Astrocyte (in vitro differentiated cells and primary cell): ENCODE measurements at places on chromosomes 7 and 10. TPM values are rescaled to one million over a fixed set of nuclear protein-coding genes. Genes with fewer than 3 reads are reported as not detected.

TRPV5 gene
- not detected in 2 replicates for total RNA-seq

CLEC5A gene
- total RNA-seq = not detected in 2 replicates

SPDYE8 gene
- total RNA-seq = not detected in 2 replicates

GCK gene
- 0.24 TPM in 1 of 2 replicates, not detected in the other for total RNA-seq

TMEM229A gene
- total RNA-seq = 0.09 TPM in 1 of 2 replicates, not detected in the other

STOX1 gene
- total RNA-seq = 0.12 and 0.25 TPM in 2 replicates

TLX1 gene
- not detected in 2 replicates for total RNA-seq

ZC3HAV1L gene
- 11.9 and 12.3 TPM in 2 replicates for total RNA-seq

LRIT1 gene
- total RNA-seq = not detected in 2 replicates

SEMA3C gene
- 148 and 193 TPM in 2 replicates for total RNA-seq

HPSE2 gene
- 0.14 TPM in 1 of 2 replicates, not detected in the other for total RNA-seq

RNF148 gene
- total RNA-seq = 0.50 TPM in 1 of 2 replicates, not detected in the other

ABCB8 gene
- 52.2 and 53.3 TPM in 2 replicates for total RNA-seq

TMEM225B gene
- 0.23 and 0.43 TPM in 2 replicates for total RNA-seq

SLC16A9 gene
- total RNA-seq = 3.4 and 4.4 TPM in 2 replicates

EPO gene
- not detected in 2 replicates for total RNA-seq

FAM13C gene
- 8.7 and 9.3 TPM in 2 replicates for total RNA-seq

PRDX3 gene
- total RNA-seq = 118 and 127 TPM in 2 replicates

PWWP2B gene
- 12.0 and 14.1 TPM in 2 replicates for total RNA-seq

UNCX gene
- total RNA-seq = not detected in 2 replicates

PTF1A gene
- not detected in 2 replicates for total RNA-seq

CXCL12 gene
- total RNA-seq = 23.7 and 48.2 TPM in 2 replicates

PLAU gene
- 81.2 and 90.2 TPM in 2 replicates for total RNA-seq

MRC1 gene
- 0.05 and 0.07 TPM in 2 replicates for total RNA-seq

MKI67 gene
- 2.6 and 4.6 TPM in 2 replicates for total RNA-seq

PRSS2 gene
- not detected in 2 replicates for total RNA-seq

ETV1 gene
- total RNA-seq = 12.5 and 12.6 TPM in 2 replicates

MYPN gene
- 0.11 and 0.14 TPM in 2 replicates for total RNA-seq

SGCE gene
- total RNA-seq = 33.4 and 38.3 TPM in 2 replicates

TASOR2 gene
- total RNA-seq = 76.2 and 87.2 TPM in 2 replicates

TMEM213 gene
- not detected in 2 replicates for total RNA-seq

OR9A2 gene
- total RNA-seq = not detected in 2 replicates

CALHM1 gene
- total RNA-seq = not detected in 2 replicates

TUBAL3 gene
- total RNA-seq = not detected in 2 replicates

FRAT2 gene
- total RNA-seq = 7.4 and 7.8 TPM in 2 replicates

SPDYE16 gene
- total RNA-seq = not detected in 2 replicates

CRYGN gene
- not detected in 2 replicates for total RNA-seq

CAV1 gene
- total RNA-seq = 384 and 472 TPM in 2 replicates

PRTFDC1 gene
- total RNA-seq = 9.1 and 10.6 TPM in 2 replicates

PAPOLB gene
- not detected in 2 replicates for total RNA-seq

TFPI2 gene
- 66.2 and 74.8 TPM in 2 replicates for total RNA-seq

CPA2 gene
- not detected in 2 replicates for total RNA-seq

GRID2IP gene
- total RNA-seq = 0.07 and 0.09 TPM in 2 replicates

RELN gene
- 0.70 and 0.98 TPM in 2 replicates for total RNA-seq

EPHB4 gene
- total RNA-seq = 62.4 and 73.6 TPM in 2 replicates

EBF3 gene
- 0.07 and 0.14 TPM in 2 replicates for total RNA-seq

C7orf33 gene
- not detected in 2 replicates for total RNA-seq

AKR1E2 gene
- 0.91 and 1.4 TPM in 2 replicates for total RNA-seq

FAS gene
- total RNA-seq = 32.3 and 32.6 TPM in 2 replicates

TMEM176B gene
- total RNA-seq = 0.26 and 0.32 TPM in 2 replicates

ERVW-1 gene
- 0.19 TPM in 1 of 2 replicates, not detected in the other for total RNA-seq

ATOH7 gene
- 0.19 TPM in 1 of 2 replicates, not detected in the other for total RNA-seq

GRM3 gene
- not detected in 2 replicates for total RNA-seq

CADPS2 gene
- 6.1 and 6.4 TPM in 2 replicates for total RNA-seq
